Stimulated activated CD4-positive, alpha-beta T cell treated with anti-CD3 and anti-CD28 coated beads, TNF-alpha, amount 100 ng/mL, for 1 hour (primary cell): ENCODE measurements at places on chromosomes 2 and 18.

- DNase-seq = no peak
These were observed 53.4 kb upstream of the KLF7 start for GRCh38 chr2:207219081-207219630.

DNA sequence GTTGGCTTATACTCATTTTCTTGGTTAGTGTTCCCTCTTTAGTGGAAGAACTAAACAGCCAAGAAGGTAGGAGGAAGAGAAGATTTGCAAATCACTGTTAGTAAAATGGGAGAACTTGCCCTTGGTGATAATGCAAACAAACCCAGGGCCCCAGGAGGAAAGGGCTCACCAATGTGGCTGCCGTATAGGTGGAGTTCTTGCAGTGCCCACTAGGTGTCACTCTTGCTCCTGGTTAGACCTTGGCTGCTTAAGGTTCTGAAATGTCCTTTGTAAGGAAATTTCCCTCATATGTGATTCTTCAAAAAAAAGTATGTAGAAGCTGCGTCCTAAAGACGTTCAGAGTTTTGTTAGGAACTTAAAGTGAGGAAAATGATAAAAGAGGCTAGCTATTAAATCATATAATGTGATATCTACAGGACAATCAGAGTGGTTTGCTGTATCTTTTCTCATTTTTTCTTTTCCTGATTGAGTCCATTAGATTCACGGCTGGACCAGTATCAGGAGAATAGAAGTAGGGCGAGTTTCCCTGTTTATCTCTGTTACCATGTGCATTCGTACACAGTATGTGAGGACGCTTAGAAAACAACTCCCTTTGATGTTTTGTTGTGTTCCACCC, 48.6 kb downstream of the RPIA start:
- DNase-seq = peak; percentile 48

DNA sequence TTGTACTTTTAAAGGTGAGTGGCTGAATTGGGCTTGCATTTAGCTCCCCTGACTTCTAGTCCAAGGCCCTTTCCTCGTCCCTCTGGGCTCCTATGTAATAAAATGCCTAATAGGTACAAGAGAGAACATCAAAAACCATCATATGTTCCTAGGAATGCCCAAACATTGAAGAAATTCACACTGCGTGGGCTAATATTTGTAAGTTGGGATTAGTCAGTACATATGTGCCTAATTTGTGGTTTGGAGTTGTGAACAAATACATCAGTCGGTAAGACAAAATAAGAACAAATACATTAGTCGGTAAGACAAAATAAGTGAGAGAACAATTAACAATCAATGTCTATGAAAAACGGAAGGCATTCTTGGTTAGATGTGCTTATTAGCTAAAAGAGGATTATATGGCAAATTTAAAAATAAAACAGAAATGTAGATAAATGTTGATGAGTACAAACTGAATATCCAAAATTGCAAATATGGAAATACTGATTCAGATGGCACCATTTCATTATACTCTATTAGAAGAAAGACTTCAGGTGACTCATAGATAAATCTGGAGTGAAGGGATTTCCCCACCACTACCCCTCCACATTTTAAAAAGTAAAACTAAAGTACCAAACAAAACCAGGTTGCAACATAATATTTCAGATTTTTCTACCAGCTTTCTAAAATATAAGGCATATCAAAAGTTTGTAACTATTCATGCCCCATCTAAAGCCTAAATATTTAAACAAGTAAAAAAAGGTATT, 325.4 kb downstream of the ZEB2 start:
- DNase-seq = no peak

- DNase-seq = no peak
These were observed 14.5 kb upstream of the ZBTB14 start for GRCh38 chr18:5309888-5310470.

DNA sequence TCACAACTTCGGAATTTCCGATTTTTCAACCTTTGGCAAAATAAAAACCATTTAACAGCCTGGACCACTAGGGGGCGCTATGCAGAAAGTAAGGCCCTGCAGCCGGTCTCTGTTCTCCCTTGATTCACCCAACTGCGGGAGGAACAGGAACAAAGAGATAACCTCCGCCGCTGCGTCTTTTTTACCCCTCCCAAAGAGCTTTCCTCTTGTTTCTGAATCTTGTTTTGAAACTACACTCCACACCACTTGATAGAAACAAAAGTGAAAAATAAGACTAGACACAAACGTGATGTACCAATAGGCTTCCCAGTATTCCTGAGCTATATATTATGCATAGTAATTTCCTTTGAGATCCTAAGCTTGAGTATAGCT, 231.2 kb downstream of the MYO3B start:
- DNase-seq = peak; percentile 50

GRCh38 chr2:238173692-238174091, 14.9 kb downstream of the ERFE start:
- DNase-seq = no peak

- no peak for DNase-seq
These were observed 160.9 kb upstream of the MEIS1 start for GRCh38 chr2:66273933-66274490.

DNA sequence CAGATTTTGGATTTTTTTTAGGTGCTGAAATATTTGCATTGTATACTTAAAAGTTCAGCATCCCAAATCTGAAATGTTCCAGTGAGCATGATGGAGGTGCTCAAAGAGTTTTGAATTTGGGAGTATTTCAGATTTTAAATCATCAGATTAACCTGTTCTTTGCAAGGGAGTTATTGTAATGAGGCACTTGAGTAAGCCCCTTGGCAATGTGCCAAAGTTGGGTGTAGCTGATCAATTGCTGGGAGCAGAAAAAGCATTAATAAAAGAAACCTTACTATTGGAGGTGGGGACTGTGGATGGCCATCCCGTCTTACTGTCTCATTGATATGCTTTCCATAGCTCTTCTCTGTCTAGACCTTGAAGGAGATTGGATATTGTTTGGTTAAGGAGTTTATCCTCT, 28.3 kb downstream of the MALT1 start:
- no peak for DNase-seq

- no peak for DNase-seq
These were observed 525.2 kb downstream of the TNS1 start for GRCh38 chr2:217477583-217477982.

DNA sequence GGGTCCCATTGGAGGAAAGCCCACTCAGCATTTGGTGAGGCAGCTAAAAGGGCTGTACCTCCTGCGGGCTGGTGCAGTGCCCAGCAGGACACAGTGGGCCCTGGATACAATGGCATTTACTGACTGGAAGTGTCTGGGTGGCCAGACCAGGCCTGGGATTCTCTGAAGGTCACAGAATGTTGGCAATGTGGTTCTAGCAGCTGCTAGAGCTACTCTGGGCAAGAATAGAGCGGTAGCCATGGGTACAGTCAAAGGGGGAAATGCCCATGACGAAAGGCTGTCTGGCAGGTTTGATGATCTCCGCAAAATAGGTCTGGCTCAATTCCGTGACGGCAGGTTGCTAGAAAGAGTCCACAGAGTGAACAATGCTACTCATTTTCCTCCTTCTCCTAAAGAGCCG, 241.8 kb downstream of the AFF3 start:
- DNase-seq = no peak

DNA sequence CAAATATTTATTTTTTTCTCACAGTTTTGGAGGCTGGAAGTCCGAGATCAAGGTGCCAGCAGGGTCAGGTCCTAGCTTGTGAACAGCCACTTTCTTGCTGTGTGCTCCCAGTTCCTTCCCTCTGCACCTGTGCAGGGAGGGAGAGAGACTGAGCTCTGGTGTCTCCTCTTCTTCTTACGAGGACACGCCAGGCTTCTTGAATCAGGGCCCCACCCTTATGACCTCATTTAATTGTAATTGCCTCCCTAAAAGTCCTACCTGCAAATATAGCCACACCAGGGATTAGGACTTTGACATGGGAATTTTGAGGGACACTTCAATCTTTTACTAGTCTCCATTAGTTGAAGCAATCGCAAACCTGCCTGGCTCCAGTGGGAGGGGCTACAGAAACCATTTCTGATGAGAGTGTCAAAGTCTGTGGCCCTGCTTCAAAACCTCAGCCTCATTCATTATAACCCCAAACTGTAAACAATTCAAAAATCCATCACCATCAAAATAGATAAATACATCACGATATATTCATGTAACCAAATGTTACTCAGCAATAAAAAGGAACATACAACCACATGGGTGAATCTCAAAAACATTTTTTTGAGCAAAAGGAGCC, 18.2 kb upstream of the SEH1L start:
- DNase-seq = no peak

DNA sequence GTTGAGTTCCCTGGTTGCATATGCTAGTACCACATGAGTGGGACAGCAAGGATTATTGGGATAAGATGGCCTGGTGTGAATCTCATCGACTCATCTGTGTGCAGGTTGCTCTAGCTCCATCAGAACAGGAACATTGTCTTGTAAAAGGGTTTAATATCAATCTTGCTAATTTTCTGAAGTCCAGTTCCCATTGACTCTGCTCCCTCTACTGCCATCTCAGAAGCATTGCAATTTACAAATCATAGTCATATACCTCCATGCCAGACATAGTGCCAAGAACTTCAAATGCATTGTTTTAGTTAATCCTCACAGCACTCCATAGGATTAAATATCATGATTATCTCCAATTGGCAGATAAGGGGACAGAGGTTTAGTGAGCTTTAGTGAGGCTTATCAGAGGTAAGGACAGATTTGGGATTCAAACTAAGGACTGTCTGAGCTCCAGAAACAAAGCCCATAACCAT, 4.8 kb upstream of the STAT4 start:
- DNase-seq = no peak

- no peak for DNase-seq
These were observed 195.1 kb downstream of the RTP5 start for GRCh38 chr2:242064364-242065250.

DNA sequence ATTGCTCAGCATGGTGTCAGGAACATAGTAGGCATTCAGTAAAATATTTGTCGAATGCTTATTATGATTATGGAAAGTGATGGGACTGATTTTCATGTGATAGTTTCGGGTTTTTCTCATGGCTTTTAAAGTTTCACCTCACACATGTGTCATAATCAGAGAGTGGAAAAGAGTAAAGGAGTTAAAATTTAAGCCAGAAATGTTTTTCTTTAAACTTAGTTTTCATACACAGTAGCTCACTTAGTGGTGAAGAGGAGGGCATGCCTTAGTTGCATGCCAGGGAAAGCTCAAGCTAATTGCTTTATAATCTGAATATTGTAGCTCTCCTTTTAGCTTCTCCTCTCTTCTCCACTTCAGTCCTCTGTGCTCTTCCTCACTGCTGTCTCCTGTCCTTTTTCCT, 38.0 kb downstream of the EHBP1 start:
- DNase-seq = no peak

- DNase-seq = no peak
These were observed 451.1 kb upstream of the NETO1 start for GRCh38 chr18:73318739-73319479.

GRCh38 chr2:151843691-151844061, 15.5 kb upstream of the ARL5A start:
- no peak for DNase-seq

GRCh38 chr2:98463081-98463481, 18.4 kb downstream of the INPP4A start:
- no peak for DNase-seq

- no peak for DNase-seq
These were observed 33.4 kb downstream of the ABCG8 start for GRCh38 chr2:43872151-43872550.

- DNase-seq = no peak
These were observed 52.5 kb downstream of the POLR1A start for GRCh38 chr2:86053166-86053565.

DNA sequence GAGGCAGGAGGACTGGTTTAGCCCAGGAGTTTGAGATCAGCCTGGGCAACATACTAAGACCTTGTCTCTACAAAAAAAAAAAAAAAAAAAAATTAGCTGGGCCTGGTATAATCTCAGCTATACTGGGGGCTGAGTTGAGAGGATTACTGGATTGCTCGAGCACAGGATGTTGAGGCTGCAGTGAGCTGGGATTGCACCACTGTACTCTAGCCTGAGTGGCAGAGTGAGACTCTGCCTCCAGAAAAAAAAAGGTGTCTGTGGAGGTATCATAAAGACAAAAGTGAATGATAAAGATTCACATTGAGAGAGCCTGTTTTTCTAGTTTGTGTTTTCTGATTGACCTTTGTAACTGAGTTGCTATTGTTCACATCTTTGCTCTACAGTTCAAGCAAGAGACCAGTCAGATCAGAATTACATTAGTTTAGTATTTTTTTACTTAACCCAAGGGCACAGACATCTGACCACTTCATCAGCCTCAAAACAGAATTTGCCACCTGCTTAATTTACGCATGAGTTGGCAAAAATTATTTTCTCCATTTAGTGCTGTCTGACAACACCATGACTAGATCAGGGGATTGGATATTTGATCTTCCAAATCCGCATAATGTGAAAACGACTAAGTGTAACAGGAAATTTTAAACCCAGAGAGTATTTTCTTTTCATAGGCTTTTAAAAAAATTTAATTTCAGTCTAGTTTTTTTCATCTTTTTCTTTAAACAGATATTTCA, 271.0 kb downstream of the TGIF1 start:
- DNase-seq = no peak

DNA sequence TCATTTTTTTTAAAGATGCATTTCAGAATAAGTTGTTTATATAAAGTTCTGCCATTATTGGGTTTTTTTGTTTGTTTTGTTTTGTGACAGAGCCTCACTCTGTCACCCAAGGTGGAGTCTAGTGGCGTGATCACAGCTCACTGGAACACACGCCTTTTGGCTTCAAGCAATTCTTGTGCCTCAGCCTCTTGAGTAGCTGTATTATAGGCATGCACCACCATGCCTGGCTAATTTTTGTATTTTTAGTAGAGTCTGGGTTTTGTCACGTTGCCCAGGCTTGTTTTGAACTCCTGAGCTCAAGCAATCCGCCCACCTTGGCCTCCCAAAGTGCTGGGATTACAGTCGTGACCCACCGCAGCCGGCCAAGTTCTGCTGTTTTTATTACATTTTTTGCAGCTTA, 72.3 kb downstream of the R3HDM1 start:
- DNase-seq = no peak

- DNase-seq = no peak
These were observed 90.4 kb downstream of the MARCHF4 start for GRCh38 chr2:216281876-216282275.

GRCh38 chr2:11955884-11956291, 209.5 kb downstream of the LPIN1 start:
- no peak for DNase-seq

GRCh38 chr2:221726894-221727513, 154.9 kb upstream of the EPHA4 start:
- DNase-seq = no peak

- no peak for DNase-seq
These were observed 735.6 kb downstream of the TSN start for GRCh38 chr2:122491011-122491410.

DNA sequence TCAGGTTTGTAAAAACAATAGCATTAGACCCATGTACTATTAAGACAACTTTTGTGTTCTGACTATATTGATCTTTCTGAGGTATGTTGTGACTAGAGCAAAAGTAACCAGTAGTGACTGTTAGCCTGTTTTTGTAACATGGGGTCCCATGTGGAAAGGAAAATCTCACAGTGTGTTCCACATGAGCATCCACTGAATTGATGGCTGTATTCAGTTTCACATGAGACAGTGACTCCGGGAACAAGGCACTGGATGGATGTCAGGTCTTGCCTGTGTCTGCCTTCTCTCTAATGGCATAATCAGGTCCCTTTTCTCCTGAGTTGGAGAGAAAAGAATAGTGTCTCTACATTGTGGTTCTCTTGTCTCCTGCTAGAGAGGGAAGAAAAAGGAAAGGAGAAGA, 27.5 kb downstream of the TMEM178A start:
- no peak for DNase-seq

GRCh38 chr18:70288851-70289328, at the start of gene SOCS6:
SOCS6 (plus strand) TSS chr18:70289045; CDS start chr18:70324669, 35,624 bp downstream.
- no peak for DNase-seq

GRCh38 chr2:173990245-173990644, 25.1 kb upstream of the SP3 start:
- no peak for DNase-seq

- DNase-seq = no peak
These were observed 204.2 kb upstream of the CELF4 start for GRCh38 chr18:37769826-37770225.
